HFFc6 (cell line): ENCODE measurements at places on chromosomes 2 and 18.

DNA sequence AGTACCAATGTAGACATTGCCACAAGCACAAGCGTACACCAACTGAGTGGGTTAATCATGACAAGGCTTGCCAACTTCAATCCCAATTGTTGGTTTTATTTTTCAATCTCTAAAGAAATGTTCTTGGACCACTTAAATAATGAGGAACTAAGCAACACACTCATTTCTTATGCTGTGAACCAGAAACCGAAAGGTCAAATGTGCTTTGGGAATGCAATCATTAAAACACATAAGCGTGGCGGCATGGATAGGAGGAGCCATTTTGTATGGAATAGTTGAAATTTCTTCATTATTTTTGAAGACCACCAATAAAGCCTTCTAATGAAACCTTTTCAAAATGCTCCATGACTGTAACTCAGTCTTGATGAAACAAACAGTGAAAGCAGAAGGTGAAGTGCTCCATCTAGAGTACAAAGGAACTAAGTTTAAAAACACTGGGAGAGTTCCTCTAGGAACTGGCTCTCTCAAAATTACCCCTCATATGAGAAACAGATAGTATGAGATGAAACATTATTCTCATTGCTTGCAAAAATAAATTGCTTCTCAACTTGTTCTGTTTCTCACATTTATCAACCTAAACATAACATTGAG, 113.2 kb upstream of the CHST9 start:
- DNase-seq, result no peak

DNA sequence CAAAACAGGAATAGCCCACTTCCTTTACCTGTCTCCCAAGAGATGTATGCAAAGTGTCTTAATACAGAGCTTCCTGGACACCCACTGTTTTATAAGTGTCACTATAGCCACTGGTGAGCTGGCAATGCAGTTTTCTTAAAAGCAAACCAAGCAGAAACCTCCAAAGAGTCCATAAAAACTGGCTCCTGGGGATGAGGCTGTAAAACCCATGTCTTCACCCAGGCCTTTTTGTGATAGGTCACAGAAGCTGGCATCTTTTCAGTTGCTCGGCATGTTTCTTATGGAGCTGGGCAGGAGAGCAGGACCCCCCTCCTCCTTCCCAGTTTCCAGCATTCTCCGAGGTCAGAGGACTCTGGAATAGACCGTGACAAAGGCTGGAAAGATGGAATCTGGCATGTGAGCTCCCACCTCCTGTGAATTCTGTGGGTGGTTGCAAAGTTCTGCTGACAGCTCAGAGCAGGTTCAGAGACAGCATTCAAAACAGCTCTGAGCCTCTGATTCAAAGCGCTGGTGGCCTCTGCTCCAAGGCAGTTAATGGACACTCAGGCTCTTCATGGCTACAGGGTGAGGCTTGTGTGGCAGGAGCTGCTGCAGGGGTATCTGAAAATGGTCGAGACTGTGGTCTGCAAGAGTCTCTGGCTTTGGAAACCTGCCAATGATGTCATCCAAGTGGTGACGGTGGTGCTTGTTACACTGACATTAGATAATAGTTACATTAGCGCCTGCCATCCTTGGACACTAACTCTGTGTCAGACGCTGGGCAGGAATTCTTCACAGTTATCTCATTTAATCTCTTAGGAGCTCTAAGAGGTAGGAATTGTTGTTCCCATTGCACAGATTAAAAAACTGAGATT, 283.4 kb downstream of the CLIP4 start:
- DNase-seq, result no peak

DNA sequence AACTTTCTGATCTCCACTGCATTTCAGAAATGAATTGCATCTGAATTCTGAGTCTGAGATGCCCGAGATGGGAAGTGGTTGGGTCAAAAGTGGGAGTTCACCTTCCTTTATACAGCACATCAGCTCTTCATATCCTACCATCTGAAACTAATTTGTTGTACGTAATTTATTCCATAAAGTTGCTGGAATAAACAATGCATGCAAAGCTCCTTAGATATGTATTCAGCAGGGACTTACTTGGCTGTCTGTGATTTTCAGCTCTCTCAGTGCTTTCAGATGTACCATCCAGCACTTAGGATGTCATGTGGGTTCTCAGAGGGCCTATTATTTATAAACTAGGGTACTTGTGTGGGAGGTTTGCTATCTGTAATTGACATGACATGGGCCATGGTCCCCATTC, 46.9 kb upstream of the EFEMP1 start:
- DNase-seq, result no peak

GRCh38 chr2:153567367-153567766, 88.8 kb upstream of the RPRM start:
- no peak for DNase-seq

- DNase-seq, result peak; percentile 99
Observed at GRCh38 chr2:47198985-47199451, 43.9 kb upstream of the STPG4 start.

DNA sequence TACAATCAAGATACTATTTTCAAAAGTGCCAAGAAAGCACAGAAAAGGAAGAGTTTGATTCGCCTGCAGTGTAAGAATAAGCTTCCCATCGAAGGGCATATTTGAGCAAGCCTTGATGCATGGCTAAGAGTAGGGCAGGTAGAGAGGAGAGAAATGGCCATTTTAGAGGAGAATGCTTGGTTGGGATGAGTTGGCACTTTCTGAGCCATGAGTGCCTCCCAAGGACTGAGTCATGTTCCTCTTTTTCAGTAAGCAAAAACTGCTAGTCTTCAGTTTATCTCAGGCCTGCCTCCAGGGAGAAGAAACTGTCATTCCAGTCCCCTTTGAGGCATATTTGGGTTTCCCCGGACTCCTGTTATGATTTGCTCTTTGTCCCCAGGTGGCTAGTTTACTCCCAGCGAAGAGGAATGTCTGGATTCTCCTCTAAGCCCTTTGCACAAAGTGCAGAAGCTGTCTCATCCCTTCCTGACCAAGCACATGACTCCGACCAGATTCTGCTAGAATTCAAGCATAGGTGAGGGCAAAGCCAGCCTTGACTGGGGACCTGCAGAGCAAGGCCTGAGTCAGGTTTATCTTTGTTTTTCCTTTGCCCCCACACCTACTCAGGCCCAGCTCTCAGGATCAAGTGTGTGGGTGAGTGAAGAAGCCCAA, 115.2 kb downstream of the TTC32 start:
- DNase-seq, result peak; percentile 63

- DNase-seq, result no peak
Observed at GRCh38 chr2:199230091-199230490, 227.6 kb downstream of the SATB2 start.

DNA sequence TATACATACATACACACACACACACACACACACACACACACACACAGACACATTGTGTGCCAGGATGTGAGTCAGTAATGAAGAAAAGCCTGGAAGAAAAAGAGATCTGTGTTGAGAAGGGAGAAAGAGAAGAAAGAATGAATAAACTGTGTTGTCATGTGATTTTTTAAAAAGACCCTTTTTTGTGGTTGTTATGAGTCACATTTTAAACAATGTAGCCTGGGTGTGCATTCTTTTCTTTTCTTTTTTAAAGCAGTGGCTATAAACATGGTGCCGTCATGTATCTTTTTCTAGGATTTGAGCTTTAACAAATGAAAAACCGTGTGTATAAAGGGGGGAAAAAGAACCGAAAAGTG, 87.2 kb downstream of the NRP2 start:
- peak; percentile 56 for DNase-seq

DNA sequence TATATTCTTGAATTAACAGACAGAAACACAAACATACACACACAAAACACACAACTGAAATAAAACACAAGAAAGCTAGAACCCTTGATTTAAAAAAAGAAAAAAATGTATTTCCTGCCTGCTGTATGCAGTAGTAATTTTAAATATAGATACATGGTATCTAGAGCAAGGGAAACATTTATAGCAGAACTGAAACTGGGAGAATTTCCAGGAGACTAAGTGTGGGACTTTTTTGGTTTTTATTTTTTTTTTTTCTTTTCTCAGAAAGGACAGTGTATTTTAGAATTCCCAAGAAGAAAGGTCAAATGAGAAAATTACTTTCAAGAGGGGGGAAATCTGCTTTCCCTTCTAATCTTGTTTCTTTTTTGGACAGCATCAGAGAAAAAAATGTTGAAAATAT, 558.9 kb upstream of the PKDCC start:
- no peak for DNase-seq

- DNase-seq, result no peak
Observed at GRCh38 chr2:45746888-45747287, 95.4 kb downstream of the PRKCE start.

DNA sequence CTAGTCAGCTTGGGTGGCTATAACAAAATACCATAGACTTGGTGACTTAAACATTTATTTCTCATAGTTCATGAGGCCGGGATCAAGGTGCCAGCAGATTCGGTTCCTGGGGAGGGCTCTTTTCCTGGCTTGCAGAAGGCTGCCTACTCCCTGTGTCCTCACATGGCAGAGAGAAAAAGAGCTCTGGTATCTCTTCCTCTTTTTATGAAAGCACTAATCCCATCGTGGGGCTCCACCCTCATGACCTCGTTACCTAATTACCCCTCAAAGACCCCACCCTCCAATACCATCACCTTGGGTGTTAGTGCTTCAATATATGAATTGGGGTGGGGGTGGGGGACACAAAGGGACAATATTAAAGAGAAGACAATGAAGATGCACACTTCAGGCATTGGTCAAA, 67.1 kb upstream of the CCBE1 start:
- no peak for DNase-seq

DNA sequence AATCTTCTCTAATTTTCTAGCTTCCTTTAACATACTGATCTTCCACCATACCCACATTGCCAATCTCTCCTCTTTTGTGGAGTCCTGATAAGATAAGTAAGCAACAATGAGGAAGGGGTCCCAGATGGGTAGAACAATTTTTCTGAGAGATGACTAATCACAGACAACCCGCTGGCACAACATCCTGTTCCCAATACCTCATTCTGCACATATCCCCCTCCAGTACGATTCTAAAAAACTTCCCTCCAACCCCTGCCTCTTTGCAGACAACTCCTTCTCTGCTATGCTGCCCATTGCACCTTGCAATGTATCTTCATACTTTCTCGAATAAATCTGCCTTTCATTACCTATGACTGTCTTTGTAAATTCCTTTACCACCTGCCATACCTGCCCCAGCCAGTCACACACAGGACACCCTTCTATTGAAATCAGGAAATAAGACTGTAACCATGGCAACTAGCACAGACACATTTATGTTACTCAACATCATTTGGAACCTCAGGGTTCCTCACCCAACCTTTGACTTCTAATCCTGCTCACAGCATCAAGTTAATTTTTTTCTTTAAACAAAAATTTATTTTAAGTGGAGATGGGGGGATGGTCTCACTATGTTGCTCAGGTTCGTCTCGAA, 7.4 kb upstream of the EXOC6B start:
- no peak for DNase-seq

- DNase-seq, result no peak
Observed at GRCh38 chr2:65778137-65778536, 345.7 kb upstream of the SPRED2 start.

DNA sequence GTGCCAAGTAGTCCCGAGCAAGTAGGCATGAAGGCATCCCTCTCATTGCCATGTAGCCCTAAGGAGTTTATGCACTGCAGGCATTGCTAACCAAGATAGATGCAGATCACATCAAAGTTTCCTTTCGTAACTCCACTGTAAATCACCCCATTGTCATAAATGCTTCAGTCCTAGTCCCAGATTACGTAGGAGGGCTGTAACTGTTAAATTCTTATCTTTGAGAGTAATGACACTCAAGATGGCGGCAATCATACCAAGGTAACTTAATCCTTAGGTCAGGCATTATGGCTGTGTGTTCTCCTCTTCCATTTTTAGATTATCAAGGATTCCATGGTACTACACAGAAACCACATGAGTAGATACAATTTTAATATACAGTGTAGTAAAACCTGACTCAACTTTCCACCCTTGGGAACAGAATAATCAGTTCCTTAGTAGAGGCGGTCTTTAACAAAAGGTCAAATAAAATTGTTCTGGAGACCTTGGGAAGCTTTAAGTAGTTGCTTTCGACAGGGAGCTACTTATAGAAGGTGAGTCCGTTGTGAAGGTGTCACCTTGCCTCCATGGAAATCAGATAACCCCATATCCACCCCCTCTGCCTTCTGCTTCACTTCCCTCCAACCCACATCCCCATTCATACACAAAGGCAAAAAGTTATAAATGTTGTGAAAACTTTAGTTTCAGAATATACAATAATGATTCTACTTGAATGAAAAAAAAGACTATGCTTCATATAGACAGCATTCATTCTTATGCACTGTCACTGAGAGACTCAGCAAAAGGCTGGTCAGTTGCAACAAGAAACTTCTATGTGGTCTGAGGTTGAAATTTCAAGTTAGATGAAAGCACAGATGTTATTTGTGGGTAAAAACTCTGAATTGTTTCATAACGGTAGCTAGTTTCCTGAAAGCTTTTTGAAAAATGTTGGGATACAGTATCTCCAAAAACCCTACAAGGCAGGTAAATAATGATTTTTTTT, 64.8 kb upstream of the GALNT5 start:
- DNase-seq, result no peak

DNA sequence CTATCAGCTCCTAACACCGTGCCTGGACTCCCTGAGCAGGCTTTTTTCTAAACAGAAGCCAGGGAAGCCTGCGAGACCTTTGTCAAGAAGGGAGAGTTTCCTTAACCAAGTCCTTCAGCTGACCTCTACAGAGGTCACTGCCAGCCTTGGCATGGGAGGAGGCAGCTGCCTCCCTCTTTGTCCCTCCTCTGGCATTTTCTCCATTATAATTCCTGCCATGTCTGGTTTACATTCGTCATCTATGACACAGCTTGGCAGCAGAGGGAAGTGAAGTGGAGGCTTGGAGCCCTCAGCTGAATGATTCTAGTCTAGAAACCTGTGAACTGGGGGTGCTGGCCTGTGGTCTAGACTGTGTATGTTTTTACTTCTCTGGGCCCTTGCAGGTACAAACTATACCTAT, 22.5 kb downstream of the LIPG start:
- DNase-seq, result no peak

GRCh38 chr2:8572712-8573233, 109.1 kb upstream of the ID2 start:
- no peak for DNase-seq

GRCh38 chr18:2641638-2642037, 13.9 kb upstream of the SMCHD1 start:
- no peak for DNase-seq

DNA sequence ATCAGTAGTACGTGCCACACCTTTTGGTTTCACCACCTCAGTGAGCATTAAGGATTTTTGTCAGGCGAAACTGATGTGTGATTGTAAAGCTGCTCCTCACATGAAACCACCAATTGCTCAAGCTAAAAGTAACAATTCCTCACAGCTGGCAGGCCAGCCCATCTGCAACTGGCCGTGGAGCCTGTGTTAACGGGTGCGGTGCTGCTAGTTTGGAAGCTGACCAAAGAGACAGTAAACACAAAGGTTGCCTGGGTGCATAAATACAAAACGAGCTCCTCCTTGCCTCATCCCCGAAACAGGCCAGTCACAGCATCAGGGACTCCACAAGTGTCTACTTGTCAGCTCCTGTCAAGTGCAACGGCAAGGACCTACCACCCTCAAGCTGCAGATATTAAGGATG, 32.0 kb downstream of the LGALSL start:
- DNase-seq, result peak; percentile 4

- DNase-seq, result no peak
Observed at GRCh38 chr18:80012714-80013113, 21.5 kb upstream of the RBFA start.
